Endothelial cell of umbilical vein (primary cell): ENCODE measurements at places on chromosomes 7 and 10. TPM values are rescaled to one million over a fixed set of nuclear protein-coding genes. Genes with fewer than 3 reads are reported as not detected.

GRCh38 chr10:27312854-27313253 lies 72.3 kb upstream of the ACBD5 start:
- H3K27me3 ChIP-seq: no peaks in the 10 kb centered on the region
- no peaks in the 10 kb centered on the region for H3K4me1 ChIP-seq
- DNase-seq: no peak
- H3K27ac ChIP-seq: no peak overlapping the region

- no peak overlapping the region for H3K4me3 ChIP-seq
- no peak overlapping the region for H3K27ac ChIP-seq
- DNase-seq: no peak
- no peaks in the 10 kb centered on the region for H3K36me3 ChIP-seq
- peaks cover 3% of the 10 kb centered on the region for H3K27me3 ChIP-seq
Measured at GRCh38 chr10:68223535-68224165, 8.3 kb downstream of the ATOH7 start.

- H3K27ac ChIP-seq: no peak overlapping the region
- H3K4me3 ChIP-seq: no peak overlapping the region
- no peaks in the 10 kb centered on the region for H3K27me3 ChIP-seq
- H3K36me3 ChIP-seq: no peaks in the 10 kb centered on the region
- no peak for DNase-seq
- no peaks in the 10 kb centered on the region for H3K4me1 ChIP-seq
Measured at GRCh38 chr7:93366816-93367215, 134.7 kb downstream of the VPS50 start.

GRCh38 chr7:82405301-82405700 lies 38.3 kb downstream of the CACNA2D1 start:
- H3K4me3 ChIP-seq: no peak overlapping the region
- H3K4me1 ChIP-seq: no peaks in the 10 kb centered on the region
- no peaks in the 10 kb centered on the region for H3K27me3 ChIP-seq
- no peak for DNase-seq

DNA sequence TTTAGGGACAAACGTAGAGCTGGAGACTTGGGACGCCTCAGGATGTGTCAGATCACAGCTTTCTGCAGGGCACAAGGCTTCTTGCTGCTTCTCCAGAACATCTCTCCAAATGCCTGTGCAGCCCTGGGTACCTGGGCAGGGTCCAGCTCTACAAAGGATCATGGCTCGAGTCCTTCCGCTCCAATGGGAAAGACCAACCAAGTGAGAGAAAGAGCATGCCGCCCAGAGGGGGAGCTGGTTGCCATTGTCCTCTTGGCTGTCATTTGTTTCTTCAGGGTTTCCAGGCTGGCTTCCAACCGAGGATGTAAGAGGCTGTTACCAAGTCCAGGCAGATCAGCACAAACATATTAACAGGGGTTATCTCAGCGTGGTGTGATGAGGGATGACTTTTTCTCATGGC lies 5.6 kb upstream of the LEP start:
- no peak overlapping the region for H3K4me3 ChIP-seq
- no peaks in the 10 kb centered on the region for H3K36me3 ChIP-seq
- no peaks in the 10 kb centered on the region for H3K4me1 ChIP-seq
- H3K27me3 ChIP-seq: peaks cover 13% of the 10 kb centered on the region

DNA sequence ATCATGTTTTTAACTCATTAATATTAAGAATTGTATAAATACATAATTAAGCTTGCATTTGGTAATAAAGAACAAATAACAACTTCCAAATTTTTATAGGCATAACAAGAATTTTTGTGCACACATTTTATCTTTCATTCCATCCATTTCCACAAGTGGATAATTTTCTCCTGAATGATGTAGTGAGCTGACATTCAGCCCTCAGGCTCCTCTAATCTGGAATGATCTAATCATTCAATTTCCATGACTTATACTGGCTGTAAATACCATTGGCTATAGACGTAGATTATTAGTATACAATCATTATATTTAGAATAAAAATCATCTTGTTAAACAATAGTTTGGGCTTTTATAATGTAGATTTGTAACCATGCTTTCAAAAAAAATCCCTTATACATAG lies 287.2 kb upstream of the GHITM start:
- no peak overlapping the region for H3K4me3 ChIP-seq
- no peak for DNase-seq
- H3K27ac ChIP-seq: no peak overlapping the region
- H3K27me3 ChIP-seq: no peaks in the 10 kb centered on the region
- no peaks in the 10 kb centered on the region for H3K4me1 ChIP-seq
- no peaks in the 10 kb centered on the region for H3K36me3 ChIP-seq

- no peak for DNase-seq
- H3K27ac ChIP-seq: no peak overlapping the region
- H3K36me3 ChIP-seq: no peaks in the 10 kb centered on the region
- H3K4me1 ChIP-seq: peaks cover 13% of the 10 kb centered on the region
Measured at GRCh38 chr7:30842542-30843451, 68.9 kb upstream of the AQP1 start.

DNA sequence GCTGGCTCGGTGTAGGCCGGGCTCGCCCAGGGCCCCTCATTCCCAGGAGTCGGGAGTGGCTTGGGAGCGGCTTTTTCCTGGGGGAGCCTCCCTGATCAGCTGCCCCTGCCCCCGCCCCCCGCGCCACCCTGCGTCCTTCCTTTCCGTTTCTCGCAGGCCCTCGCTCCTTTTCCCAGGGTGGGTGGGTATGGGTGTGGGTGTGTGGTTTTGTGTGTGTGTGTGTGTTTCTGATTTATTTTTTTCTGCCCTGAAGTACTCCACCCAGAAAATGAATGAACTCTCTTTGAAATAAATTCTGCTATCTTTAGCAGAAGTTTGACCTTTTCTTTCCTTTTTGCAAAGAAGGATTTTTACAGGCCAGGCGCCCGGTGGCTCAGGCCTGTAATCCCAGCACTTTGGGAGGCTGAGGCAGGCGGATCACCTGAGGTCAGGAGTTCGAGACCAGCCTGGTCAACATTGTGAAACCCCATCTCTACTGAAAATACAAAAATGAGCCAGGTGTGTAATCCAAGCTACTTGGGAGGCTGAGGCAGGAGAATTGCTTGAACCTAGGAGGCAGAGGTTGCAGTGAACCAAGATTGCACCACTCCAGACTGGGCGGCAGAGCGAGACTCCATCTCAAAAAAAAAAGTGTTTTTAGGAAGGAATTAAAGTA lies 30.0 kb upstream of the AP5Z1 start:
- H3K4me1 ChIP-seq: peaks cover 49% of the 10 kb centered on the region
- no peaks in the 10 kb centered on the region for H3K27me3 ChIP-seq
- H3K36me3 ChIP-seq: peaks cover 11% of the 10 kb centered on the region
- H3K4me3 ChIP-seq: peak overlapping the region; percentile 8
- DNase-seq: no peak

GRCh38 chr10:73060738-73061635 lies 35.7 kb downstream of the P4HA1 start:
- H3K27me3 ChIP-seq: no peaks in the 10 kb centered on the region
- peaks cover 9% of the 10 kb centered on the region for H3K4me1 ChIP-seq
- peak; percentile 59 for DNase-seq
- no peak overlapping the region for H3K27ac ChIP-seq
- H3K36me3 ChIP-seq: no peaks in the 10 kb centered on the region

DNA sequence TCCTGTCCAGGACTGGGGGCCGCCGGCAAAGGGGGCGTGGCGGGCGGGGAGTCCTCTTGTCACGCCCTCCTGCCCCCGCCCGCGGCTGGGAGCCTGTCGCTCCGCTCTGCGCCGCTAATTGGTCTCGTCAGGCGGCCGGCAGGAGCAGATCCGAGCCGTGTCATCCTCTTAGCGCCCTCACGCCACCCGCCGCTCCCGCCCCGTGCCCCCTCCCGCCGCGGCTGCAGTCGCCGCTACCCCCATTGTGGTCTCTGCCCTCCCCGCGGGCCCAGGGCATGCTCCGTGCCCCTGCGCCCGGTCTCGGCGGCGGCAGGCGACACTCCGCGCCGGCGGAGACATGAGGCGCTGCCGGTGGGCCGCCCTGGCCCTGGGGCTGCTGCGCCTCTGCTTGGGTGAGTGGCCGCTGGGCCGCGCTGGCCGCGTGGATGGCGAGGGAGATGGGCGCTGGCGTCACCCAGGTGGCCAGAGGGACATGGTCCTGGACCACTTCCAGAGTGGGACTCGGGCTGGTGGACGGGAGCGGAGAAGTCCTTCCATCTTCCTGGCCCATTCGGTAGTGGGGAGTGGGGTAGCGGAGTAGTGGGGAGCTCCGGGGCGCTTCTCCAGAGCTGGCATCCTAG lies at the start of gene CDHR1:
Gene CDHR1 (plus strand): TSS at position 114 of the 620 bp plus-strand sequence. CDS start 224 bp downstream, at position 338.
- no peak within 1 kb of the TSS for H3K4me3 ChIP-seq
- H3K27me3 ChIP-seq: peaks cover 31% of the 10 kb centered on the region
- DNase-seq: no peak
- H3K36me3 ChIP-seq: no peaks in the 10 kb centered on the region

DNA sequence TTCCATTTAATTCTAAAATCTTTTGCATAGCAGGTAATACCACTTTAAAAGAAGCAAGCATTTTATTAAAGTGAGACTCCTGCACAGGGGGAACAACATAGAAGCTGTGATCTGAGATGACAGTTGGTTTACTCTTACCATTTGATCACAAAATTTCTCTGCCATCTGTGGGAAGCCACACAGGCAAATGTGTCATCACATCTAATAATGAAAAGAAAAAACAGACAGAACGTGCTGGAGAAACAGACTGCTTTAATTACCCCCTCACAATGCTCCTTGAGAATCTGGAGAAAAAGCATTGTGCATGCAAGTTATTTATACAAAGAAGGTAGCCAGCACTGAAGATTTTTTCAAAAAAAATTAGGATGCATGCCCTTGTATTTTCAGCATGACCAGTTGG lies 165.2 kb upstream of the PTER start:
- H3K27me3 ChIP-seq: no peaks in the 10 kb centered on the region
- H3K27ac ChIP-seq: no peak overlapping the region
- no peak for DNase-seq
- H3K4me1 ChIP-seq: no peaks in the 10 kb centered on the region
- no peaks in the 10 kb centered on the region for H3K36me3 ChIP-seq
- H3K4me3 ChIP-seq: no peak overlapping the region

- DNase-seq: no peak
- no peaks in the 10 kb centered on the region for H3K36me3 ChIP-seq
Measured at GRCh38 chr7:87968021-87968420, 34.0 kb downstream of the ADAM22 start.

- H3K27ac ChIP-seq: no peak overlapping the region
- no peaks in the 10 kb centered on the region for H3K36me3 ChIP-seq
- peaks cover 39% of the 10 kb centered on the region for H3K4me1 ChIP-seq
- H3K4me3 ChIP-seq: no peak overlapping the region
- no peaks in the 10 kb centered on the region for H3K27me3 ChIP-seq
Measured at GRCh38 chr7:41185851-41186250, 517.0 kb downstream of the INHBA start.

GRCh38 chr7:98119256-98119918 lies 12.7 kb downstream of the LMTK2 start:
- no peak overlapping the region for H3K4me3 ChIP-seq
- H3K27ac ChIP-seq: no peak overlapping the region
- no peaks in the 10 kb centered on the region for H3K27me3 ChIP-seq
- no peaks in the 10 kb centered on the region for H3K36me3 ChIP-seq
- no peak for DNase-seq
- peaks cover 3% of the 10 kb centered on the region for H3K4me1 ChIP-seq

DNA sequence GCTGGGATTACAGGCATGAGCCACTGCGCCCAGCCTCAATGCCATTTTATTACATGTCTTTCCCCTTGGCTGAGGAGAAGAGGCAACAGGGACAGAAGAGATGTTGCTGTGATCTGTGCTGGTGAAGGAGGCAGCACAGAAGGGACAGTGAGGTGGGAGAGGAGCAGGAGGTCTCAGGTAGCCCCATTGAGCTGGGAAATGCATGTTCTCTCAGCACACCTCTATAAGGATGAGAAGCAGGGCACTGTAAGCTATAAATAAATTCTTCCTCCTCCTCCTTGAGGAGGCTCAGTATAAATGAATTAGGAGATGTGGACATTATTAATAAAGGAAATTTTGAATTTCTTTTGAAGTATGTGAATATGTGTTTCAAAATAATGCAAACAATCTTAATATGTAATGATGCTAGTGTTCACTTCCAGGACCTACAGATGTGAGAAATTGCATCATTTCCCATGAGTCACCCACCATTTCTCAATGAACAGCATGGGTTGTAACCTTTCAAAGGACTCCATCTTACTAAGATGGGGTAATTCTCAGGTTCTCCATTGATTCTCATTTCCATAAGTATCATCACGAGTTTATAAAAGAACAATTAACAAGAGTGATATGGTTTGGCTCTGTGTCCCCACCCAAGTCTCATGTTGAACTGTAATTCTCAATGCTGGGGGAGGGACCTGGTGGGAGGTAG lies 88.9 kb upstream of the ODAD2 start:
- H3K27ac ChIP-seq: peak overlapping the region; percentile 99
- DNase-seq: peak; percentile 44
- H3K36me3 ChIP-seq: no peaks in the 10 kb centered on the region
- H3K27me3 ChIP-seq: no peaks in the 10 kb centered on the region
- peaks cover 40% of the 10 kb centered on the region for H3K4me1 ChIP-seq
- no peak overlapping the region for H3K4me3 ChIP-seq

WEE2 gene
- total RNA-seq: not detected in 2 replicates

SLC25A28 gene
- total RNA-seq: 32.6 and 33.7 TPM in 2 replicates

AKR1C3 gene
- 4.8 and 32.2 TPM in 2 replicates for total RNA-seq

OR6V1 gene
- total RNA-seq: not detected in 2 replicates

CXCL12 gene
- total RNA-seq: 0.88 and 1.4 TPM in 2 replicates

PRLHR gene
- total RNA-seq: not detected in 2 replicates

TYW1B gene
- 2.7 and 5.0 TPM in 2 replicates for total RNA-seq

BAIAP2L1 gene
- 1.1 and 1.2 TPM in 2 replicates for total RNA-seq

SLIT1 gene
- total RNA-seq: 0.05 and 0.20 TPM in 2 replicates
